Globus pallidus (tissue), 1 donor: ENCODE measurements at places on chromosomes 4 and X.

DNA sequence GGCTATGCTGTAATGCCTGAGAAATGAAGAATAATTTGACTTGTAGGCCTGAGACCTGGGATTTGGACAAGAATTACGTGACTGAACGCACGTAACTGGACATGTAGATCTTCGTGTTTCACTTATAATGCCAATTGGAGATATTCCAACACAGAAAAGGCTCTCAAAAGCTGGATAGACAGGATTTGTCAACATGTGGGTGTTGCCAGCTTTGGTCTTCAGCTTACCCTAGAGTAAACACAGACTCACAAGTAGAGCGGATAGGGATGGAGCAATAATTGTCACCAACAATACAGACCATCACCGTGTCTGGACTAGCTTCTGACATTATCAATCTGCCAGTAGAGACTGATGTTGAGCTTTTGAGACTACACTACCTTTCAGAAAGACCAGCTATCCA, 1511.0 kb upstream of the ADGRL3 start:
- DNase-seq = no peak

DNA sequence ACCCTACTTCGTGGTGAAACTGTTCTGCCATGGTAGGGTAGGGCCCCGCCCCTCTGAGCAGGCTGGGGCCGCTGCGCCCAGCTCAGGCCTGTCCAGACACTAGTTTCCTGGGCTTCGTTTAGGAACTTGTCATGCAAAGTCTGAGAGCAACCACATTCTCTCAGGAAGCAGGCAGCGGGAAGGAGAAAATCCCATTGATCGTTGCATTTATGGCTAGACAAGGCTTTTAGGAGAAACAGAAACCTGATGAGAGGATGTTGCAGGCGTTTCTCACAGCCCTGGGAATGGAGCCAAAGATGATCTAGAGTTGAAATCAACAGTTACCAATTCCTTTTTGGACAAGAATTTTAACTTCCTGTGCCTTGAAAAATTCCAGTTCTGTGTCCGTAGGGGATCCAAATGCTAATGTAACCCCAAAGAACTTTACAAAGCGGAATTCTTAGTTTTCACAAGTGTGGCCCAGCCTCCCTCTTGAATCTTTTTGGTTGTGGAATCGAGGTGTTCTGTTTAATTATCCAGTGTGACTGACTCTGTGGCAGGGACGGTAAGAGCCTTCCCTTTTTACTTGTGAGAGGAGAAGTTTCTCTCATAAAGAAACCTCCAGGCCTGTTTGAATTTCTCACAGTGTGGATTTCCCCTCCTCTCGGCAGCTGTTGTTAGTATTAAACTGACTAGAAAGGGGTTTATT, 4.5 kb upstream of the CXCL9 start:
- peak; percentile 16 for DNase-seq

DNA sequence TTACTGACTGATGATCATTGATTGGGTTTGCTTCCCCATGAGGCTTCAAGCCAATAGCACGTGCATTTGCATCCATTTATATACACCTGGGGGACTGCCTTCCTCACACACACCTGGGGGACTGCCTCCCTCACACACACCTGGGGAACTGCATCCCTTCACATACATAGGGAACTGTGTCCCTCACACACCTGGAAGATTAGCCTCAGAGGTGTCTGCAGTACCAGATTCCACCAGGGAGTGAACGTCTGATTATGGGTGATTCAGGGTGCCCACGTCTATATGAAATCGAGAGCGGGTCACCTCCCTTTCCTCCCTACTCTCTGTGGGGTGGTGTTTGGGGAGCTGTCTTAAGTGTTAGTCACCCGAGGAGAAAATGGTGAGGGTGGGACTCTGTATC, 16.9 kb downstream of the CD99 start:
- no peak for DNase-seq

GRCh38 chr4:178598672-178599071, 1156.4 kb upstream of the AGA start:
- no peak for DNase-seq

GRCh38 chr4:146273204-146273901, 59.0 kb downstream of the REELD1 start:
- DNase-seq = no peak

DNA sequence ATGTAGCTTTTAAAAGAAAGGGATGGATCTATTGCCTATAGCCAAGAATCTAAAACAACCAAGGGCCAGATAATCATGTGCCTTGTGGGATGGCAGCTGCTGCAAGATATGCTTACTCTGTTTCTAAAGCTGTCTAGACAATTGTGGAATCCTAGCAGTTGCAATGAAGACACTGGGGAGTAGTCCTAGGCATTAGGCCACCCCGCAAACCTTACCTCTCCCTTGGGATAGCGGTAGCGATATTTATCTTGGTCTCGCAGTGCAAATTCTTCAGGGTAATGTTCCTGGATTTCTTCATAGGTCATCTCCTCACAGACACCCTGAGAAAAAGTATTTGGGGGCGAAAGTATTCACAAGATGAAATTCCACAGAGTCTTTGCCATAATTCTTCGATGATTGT, 24.6 kb downstream of the TRO start:
- DNase-seq = no peak

DNA sequence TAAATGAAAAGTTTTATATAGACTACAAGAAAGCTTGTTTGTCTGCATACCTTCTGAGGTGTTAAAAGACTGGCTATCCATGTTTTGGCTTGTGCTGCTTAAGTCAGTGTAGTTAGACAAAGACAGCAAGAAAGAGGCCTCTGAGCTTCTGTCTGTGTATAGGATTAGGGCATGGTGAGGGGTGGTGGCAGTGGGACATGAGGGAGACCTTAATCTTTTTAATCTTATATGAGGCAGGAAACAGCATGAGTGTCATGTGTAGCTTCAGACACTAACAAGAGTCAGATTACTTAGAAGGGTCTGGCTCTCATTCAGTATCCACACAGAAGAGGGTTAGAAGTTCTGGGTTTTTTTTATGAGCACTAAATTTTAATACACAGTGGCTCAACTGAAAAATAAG, 213.3 kb downstream of the GABRG1 start:
- no peak for DNase-seq

- DNase-seq = no peak
These were observed 120.6 kb downstream of the TET2 start for GRCh38 chr4:105267280-105267679.

- DNase-seq = no peak
These were observed 37.5 kb downstream of the USP46 start for GRCh38 chr4:52621567-52621966.

DNA sequence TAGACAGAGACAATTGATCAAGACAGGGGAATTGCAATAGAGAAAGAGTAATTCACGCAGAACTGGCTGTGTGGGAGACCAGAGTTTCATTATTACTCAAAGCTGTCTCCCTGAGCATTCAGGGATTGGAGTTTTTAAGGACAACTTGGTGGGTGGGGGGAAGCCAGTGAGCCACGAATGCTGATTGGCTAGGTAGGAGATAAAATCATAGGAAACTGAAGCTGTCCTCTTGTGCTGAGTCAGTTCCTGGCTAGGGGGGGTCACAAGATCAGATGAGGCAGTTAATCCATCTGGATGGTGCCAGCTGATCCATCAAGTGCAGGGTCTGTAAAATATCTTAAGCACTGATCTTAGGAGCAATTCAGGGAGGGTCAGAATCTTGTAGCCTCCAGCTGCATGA, 358.6 kb downstream of the GPM6A start:
- no peak for DNase-seq

- DNase-seq = no peak
These were observed 2.8 kb downstream of the RTL5 start for GRCh38 chrX:72128881-72129280.

DNA sequence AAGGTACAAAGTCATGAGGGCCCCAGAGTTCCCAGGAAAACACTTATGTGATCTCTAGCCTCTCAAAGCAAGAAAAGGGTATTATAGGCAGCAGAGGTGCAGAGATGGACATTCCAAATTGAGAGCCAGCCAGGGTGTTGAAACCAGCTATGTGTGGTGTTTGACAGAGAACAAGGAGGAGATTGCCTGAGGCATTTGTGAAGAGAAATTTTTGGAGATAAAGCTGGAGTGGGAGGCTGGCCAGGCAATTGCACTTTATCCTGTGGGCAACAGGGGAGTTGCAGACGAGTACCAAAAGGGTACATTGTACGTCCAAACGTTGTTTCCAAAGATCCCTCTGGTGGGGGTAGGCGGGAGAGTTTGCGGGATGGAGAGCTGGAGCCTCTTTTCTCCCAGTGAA, 2.5 kb upstream of the GABRE start:
- DNase-seq = no peak

DNA sequence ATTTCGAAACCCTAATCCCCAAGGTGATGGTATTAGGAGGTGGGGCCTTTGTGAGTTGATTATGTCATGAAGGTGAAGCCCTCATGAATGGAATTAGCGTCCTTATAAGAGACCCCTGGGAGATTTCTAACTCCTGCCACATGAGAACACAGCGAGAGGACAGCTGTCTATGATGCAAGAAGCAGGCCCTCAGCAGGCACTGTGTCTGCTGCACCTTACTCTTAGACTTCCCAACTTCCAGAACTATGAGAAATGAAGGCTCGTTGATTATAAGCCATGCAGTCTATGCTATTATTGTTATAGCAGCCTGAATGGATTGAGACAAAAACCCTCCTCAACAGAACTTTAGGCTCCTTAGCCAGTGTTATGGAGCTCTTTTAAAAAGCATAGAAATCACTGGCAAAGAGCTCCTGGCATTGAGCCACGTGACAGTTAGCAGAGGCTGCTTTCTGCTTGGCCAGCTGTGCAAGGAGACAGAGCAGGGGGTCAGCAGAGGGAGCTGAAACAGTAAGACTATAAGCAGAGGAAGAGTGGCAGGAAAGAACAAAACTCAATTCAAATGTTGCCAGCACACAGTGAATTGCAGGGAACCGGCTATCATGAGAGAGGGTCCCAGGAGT, 219.2 kb upstream of the FAT1 start:
- DNase-seq = no peak

DNA sequence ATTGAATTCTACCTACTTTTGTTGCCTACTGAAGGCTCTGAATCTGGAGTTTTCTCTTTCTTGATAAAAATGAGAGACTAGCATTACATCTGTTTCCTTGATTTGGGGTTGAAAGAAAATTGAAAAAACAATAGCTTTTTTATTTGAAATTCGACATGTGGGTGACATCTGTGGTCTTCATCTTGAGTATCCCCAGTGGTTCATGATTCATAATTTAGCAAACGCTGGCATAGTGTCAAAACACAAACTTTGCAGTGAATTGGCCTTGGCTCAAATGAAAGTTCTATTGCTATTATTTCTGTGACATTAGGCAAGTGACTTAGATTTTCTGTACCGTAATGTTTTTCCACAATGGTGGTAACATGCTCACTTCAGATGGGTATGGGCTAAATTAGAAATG, 747.6 kb downstream of the PCDH7 start:
- no peak for DNase-seq

- DNase-seq = no peak
These were observed 63.0 kb downstream of the ANK2 start for GRCh38 chr4:113112338-113112978.

- DNase-seq = no peak
These were observed 1344.3 kb upstream of the ADGRL3 start for GRCh38 chr4:59855630-59856352.

- DNase-seq = peak; percentile 72
These were observed 93.6 kb upstream of the MYOZ2 start for GRCh38 chr4:119041951-119042560.

GRCh38 chrX:127124871-127125270, 305.3 kb downstream of the PRR32 start:
- DNase-seq = no peak

DNA sequence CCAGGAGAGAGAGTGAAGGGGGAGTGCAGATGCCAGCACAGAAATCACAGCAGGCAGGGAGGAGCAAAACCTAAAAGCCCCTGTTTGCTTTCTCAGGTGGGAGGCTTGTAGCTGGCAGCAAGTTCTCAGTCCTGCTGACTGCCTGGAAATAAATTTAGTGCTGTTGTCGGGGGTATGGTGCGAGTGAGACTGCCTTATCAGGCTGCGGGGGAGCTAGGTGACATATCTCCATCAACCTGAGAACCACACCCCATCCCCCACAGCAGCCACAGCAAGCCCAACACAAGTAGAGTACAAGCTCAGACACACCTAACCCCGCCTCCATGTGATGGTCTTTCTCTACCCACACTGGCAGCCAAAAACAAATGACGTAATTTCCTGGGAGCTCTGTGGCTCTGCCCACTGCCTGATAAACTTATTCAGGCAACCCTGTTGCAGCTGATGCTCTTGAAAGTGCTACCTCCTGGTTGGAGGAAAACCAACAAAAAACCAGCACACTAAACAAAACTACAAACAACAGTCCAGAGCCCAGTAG, 953.4 kb upstream of the NDST4 start:
- no peak for DNase-seq

- DNase-seq = no peak
These were observed 8.5 kb downstream of the PGM2 start for GRCh38 chr4:37835031-37835430.

DNA sequence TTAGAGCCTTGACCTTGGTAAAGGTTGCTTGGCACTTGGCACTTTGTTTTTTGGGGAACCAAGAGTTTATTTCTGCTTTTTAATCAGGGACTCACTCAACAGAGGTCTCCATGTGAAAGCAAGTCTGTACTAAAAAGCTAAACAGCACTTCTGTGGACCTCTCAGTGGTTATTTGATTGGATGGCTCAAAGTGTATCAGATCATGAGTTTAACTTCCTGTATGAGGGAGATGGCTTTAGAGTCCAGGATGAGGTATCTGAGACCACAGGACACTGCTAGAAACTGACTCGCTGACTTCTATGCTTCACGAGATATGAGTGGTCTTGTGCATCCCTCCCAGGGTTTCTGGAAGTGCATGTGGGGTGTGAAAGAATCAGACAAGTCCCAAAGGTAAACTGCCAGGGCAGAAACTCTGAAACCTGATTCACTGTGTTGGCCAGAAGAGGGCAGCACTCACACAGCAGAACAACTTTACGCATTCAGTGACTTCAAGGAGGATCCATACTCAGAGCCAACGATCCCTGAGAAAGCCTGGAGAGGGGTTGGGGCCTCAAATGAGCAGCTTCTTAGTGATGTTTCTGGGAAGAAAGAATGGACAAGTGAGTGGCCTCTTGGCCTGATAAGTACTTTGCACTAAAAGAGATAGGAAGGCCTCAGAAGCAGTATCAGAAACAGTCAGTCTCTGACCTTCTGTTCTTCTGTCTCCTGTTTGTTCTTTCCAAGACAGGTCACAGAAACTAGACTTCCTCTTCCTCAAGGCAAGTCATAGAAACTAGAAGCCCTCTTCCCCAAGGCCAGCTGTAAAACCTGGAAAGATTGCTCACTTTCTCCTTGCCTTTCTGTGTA, 220.3 kb upstream of the CXCL13 start:
- peak; percentile 55 for DNase-seq

DNA sequence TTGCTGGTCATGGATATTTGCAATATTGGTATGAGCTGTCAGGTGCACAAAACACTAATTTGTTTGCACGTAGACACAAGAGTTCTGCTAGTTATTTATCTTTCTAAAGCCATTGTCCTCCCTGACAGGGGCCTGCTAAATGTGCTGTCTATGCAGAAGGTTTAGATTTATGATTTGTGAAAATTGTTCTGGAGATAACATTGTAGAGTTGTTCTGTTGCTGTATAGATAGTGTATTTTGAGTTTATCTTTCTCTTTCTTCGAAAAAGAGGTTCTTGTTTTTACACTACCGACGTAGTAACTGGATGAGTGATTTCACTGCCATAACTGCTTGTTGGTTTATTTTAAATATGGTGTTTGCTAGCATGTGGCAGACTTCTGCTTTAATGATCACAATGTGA, 28.5 kb upstream of the FGG start:
- no peak for DNase-seq
